ENCODE measurements at places on chromosomes 1 and 21.

DNA sequence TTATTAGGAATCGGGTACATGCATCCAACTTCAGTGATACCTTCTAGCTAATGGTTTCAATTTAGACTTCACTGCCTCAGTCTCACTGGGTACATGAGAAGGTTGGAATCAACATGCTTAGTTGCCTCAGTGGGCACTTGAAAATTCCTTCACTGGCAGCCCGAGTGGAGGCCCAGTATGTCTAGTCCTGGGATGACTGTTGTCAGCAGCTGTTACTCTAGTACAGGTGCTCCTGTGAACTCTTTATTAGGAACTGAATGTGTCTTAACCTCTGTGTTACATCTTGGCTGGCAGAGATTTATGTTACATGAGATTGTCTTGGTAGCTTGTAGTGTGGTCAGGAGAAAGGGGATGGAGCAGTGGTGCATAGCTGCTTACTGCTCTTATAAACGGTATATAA is 13.4 kb downstream of the PLA2G2E start:
- DNase-seq = no peak

DNA sequence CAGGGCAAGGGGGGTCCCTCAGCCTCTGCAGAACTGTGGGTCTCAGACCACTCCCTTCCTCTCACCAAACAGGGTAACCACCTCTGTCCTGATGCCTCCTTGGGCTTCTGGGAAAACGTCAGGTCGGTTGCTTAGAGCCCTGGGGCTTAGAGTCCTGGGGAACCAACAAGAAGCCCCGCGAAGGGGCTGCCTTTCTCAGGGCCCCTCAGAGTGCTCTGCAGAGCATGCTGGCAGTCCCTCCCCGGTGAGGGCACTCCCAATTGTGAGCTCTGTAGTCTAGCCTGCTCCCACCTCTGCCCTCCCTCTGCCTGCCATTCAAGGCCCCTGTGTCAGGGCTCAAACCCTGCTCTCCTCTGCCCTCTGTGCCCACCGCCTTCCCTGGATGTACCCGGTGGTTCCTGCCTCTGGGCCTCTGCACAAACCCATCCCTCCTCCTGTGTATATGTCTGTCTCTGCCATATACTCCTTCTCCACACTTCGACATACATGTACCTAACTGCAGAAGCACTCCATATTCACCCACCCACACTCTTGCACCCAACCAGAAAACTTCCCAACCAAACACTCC is 92.3 kb downstream of the DMRTB1 start:
- DNase-seq = no peak

DNA sequence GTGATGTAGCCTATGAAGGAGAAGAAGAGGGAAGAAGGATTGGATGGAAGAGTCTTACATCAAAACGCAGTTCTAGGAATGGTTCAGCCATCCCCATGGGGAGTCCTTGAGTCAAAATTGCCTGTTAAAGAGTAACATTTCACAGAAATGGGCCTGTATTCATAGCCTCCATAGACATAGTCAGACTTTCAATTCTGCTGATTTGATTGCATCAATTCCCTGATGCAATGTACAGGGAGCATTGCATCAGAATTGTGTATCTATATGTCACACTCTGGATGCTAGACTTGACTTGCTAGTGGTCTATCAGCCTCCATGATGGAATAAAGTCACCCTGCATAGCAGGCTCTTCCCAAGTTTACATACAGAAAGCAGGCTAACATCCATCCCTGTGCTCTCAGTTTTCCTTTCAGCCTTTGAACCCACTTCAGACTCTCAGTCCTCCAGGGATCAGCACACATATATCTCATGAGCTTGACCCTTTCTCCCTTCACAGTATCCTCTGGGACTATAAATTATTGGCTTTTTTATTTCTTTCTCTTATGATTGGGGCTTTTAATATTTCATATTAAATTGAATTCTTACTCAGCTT is 1111.7 kb upstream of the B3GALT2 start:
- DNase-seq = no peak

DNA sequence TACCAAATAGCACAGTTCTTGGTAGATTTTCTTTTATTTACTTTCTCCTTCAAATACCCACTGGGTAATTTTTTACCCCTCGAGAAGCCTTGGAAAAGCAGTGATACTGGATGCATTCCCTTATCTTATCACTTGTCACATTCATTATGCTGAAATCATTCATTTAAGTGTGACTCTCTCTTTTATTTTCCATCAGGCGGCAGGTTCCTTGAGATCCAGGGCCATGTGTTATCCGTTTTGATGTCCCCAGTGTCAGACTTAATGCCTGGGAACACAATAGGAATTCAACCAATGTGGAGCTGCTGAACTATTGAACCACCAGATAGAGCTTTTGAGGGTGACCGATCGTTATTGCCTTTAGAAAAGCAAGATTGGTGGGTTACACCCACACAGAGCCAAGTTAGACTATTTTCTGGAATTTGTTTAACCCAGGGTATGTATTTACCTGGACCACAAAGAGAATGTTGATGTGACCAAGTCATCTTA is 51.5 kb upstream of the ATP5PO start:
- no peak for DNase-seq

DNA sequence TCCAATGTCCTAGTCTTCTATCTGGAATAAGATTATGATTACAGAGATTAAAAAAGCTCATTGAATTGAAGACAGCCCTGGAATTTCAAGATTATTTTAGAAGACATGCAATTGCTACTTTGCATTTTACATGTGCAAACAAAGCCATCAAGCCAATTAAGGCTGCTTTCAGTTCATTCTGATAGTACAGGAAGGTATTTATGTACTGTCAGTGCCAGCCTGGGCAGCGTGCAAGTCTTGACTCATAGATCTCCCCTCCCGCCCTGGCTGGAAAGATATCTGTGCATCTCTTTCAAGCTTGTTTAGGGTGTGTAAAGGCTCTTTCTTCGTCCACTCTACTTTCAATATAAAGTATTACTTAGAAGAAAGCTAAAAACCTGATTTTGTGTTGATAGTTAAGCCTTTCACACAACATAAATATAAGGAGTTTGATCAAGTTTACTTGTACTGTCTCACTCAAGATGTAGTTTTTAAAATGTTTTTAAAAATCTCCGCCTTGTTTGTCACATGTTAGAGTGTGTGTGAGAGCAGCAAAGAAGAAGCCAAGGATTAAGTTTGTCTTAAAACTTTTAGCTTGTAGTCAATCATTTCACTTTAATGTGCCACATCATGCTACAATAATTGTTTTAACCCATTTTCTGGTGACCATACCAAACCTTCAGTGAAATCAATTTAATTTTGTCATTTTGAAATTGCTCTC is 13.6 kb upstream of the LYPLAL1 start:
- DNase-seq = peak; percentile 23

GRCh38 chr1:119101563-119101962 is 38.9 kb downstream of the WARS2 start:
- DNase-seq = no peak

DNA sequence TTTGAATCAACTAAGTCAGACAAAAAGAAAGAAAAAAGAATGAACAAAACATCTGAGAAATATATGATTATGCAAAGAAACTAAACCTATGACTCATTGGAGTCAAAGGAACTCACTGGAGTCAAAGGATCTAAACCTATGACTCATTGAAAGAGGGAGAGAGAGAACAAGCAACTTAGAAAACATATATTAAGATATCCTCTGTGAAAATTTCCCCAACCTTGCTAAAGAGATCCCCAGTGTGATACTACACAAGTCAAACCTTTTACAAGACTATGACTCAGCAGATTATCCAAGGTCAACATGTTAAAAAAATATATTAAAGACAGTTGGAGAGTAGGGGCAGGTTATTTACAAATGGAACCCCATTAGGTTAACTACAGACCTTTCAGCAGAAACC is 1538.3 kb downstream of the NCAM2 start:
- DNase-seq = no peak

GRCh38 chr1:89708751-89709375 is 75.9 kb downstream of the LRRC8C start:
- no peak for DNase-seq

DNA sequence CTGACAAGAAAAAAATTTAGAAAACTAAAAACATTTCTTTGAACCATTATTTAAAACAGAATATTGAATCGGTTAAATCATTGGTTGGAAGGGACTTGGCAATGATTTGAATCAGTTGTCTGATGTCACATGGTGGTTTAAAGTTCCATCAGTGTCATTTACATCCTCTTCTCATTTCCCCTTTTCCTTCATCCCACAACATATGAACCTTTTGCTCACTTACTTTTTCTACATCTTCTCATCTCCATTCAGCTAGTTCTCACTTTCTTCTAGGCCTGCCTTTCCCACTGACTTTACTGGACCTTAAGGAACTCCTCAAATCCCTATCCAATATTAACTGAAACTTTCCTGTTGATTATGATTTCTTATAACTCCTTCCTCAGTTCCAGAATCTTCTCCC is 58.5 kb downstream of the PHACTR4 start:
- DNase-seq = peak; percentile 6

DNA sequence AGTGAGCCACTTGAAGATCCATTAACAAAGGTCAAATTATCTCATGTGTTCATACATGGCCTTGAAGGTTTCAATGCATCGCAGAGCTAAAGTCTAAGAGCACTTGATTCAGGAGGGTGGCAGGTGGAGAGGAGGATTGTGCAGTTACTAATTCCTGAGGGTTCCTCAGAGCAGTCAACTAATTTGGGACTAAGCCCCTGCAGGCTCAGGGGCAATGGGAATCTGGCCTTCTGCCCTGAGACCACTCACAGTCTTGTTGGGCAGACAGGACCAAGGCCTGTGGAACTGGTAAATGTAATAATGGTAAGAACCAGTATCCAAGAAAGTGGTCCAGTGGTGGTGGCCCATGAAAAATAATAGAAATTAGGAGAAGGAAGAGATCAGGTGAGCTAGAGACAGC is 127.4 kb upstream of the HMGB4 start:
- no peak for DNase-seq

- no peak for DNase-seq
These were observed 14.8 kb downstream of the BCAR3 start for GRCh38 chr1:93666613-93667384.
